ENCODE measurements at places on chromosomes 6 and 20. TPM values are rescaled to one million over a fixed set of nuclear protein-coding genes. Genes with fewer than 3 reads are reported as not detected.

The RIPPLY2 gene
- not detected for total RNA-seq

The CPNE5 gene
- total RNA-seq, result 0.65 TPM

The DLK2 gene
- 1.6 TPM for total RNA-seq

The PHACTR1 gene
- 0.26 TPM for total RNA-seq

DNA sequence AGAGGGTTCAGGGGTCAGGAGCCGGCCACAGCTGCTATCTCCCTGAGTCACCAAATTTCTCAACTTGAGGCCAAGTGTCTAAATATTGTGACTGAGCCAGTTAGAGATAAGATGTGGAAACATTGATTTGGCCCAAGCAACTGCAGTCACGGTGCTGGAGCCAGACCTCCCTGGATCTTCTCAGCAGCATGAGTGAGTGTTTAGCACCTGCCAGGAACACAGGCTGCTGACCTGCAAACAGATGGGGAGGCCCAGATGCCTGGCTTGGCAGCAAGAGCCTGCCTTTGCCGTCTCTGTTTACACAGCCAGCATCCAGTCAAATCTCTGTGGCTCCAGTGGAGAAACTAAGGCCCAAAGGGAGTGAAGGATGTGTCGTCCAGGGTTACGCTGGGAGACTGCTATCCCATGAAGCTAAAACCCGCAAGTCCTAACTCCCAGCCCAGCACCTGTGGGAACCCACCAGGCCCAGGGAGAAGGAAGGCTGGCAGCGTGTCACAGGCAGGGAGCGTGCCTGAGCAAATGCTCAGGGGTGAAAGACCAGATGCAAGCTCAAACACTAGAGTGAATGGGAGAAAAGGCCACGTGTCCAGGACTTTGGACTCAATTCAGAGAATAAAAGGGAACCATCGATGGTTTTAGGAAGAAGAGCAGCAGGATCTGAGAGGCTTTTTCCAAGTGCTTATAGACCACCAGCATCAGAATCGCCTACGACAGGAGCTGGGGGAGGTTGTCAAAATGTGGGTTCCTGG, 15.9 kb upstream of the PTGIS start:
- no peak for DNase-seq

DNA sequence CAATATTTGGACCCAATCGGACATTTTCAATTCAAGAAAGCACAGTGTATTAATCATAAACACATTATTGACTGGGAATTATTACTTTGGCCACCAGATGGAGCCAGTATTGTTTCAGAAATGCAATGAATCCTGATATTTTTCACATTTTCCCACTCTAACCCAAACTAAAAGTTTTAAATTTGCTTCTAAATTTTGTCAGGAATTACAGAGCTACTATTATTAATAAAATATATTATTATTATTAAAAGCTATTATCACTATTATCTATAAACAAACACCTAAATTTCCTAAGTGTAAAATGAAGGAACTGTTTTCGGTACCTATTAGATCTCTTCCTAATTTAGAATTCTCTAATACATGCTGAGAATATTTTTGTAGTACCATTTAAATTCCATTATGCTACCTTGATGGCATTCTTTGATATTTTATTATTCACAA, 245.3 kb downstream of the OGFRL1 start:
- no peak for DNase-seq

GRCh38 chr20:8803941-8804340, 264.9 kb upstream of the PLCB4 start:
- no peak for DNase-seq

- no peak for DNase-seq
These were observed 137.9 kb downstream of the DTNBP1 start for GRCh38 chr6:15524861-15525401.

DNA sequence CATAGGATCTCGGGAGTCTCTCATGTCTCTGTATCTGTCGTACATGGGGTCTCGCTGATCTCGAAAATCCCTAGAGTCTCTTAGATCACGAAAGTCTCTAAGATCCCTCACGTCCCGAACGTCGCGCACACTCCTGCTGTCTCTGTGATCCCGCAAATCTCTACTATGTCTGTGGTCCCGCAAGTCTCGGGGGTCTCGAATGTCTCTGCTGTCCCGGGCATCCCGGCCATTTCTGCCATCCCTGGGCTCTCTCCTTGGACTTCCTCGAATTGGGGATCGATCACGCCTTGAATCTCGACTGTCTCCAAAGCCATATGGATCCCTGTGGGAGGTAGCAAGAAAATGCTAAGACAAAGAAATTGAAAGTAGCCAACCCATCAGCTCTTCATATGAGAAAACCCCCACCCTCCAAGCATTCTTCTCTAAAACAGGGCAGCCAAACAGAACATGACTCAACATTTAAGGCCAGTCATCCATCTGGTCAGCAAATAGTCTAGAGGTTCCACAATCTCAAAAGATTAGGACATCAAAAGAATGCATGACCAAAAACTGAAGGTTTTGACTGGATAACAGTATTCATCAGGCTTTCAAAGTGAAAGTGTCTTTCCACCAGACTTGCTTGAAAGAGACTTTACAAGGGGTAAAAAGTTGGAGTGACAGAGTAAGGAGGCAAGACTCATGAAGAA, 19.4 kb downstream of the NCOA5 start:
- no peak for DNase-seq

GRCh38 chr20:43915211-43916072, 790 bp downstream of the TOX2 start:
- DNase-seq, result peak; percentile 79

DNA sequence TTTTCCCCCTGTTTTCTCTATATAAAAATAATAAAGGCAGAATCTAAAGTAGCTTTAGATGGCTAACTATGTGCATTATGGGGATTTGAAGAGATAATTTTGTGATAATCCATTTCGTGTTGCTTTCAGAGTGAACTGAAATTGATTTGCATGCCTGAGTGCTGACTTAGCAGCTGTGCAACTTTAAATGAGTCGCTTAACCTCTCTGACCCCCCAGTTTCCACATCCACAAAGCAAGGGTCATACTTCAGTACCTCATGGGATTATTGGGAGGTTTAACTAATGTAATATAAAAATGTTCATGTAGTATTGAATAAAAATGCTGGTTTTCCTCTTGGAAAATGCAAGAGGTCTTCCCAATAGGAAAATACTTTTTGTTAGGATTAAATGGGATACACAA, 63.8 kb upstream of the FABP7 start:
- DNase-seq, result no peak

DNA sequence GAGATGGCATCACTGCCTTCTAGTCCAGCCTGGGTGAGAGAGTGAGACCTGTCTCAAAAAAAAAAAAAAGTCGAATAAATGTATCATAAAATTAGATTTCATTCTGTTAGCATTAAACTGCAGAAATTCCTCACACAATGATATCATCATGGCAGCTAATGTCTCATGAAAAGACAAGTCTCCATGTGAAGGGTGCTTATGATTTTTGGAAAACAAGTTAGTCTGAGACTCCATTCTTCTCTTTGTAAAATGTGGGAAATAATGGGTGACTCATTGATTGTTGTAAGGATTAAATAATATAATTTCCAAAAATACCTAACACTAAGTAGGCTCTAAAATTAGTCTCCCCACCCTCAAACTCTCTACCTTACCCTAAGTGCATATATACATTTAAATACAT, 49.6 kb upstream of the CDYL start:
- DNase-seq, result no peak

- no peak for DNase-seq
These were observed 67.1 kb downstream of the EDN1 start for GRCh38 chr6:12356983-12357972.

DNA sequence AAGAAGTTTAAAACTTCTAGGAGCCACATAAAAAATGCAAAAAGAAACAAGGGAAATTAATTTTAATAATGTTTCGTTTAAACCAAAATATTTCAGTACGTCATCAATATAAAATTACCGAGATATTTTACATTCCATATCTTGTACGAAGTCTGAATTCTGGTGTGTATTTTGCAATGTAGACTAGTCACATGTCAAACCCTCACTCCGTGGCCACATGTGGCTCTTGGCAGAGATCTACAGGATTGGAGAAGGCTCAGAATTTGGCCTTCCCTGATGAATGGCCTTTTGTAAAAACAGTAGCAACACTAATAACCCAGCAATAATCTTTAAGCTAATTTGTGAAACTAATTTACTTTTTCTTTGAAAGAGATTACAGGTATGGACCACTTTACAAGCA, 217.1 kb downstream of the PRL start:
- no peak for DNase-seq

GRCh38 chr20:23823111-23823510, 3.4 kb downstream of the CST2 start:
- DNase-seq, result no peak

DNA sequence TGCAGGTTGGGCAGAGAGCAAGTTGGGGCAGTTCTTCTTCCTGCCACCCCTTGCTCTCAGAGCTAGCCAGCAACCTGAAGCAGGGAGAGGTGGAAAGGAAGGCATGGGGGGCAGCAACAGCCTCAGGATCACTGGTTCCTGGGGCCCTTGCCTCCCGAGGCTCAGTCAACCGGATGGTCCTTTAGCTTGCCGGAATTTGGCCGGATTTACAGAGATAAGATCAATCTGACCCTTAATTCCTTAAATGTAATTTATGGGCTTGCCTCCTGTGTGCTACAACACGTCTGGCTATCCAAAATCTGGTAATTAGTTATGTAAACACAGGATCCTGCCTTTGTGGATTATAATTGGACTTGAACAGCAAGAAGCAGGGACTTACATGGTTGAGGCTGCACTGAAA, 19.5 kb upstream of the TCP11 start:
- DNase-seq, result no peak

DNA sequence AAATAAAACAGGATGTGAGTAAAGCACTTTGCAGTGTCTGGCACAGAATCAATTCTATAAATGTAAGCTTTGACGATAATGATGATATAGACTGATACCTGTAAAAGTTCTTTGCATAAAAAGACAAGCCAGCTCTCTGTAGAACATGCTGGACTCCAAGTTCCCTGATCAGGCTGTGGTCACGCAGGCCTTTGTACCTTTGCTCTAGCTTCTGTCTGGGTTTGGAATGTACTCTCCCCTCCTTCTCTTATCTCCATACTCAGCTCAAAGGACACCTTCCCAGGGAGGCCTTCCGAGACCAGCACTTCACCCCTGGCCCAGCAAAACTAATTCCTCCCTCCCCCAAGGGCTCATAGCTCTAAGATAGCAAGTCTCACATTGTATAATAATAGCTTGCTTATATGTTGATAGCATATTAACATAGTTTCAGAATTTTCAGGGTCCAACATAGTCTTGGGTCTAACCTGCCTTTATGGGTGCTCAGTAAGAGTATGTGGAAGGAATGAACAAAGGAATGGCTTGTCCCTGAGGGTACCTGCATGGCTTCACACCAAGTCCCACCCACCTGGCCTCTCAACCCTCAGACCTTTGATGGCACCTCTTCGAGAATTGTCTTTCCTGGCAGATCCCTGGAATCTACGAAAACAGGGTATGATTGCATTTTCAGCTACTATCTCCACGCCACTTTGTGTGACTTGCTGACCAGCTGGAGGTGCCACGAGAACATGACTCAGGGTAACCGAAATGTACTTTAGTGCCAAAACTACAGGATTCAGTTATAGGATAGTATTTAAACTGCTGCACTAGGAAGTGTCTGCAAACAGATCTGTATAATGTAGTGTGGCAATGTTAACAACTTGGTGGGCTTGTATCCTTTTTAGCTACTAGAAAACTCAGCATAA, 41.7 kb upstream of the PIM1 start:
- no peak for DNase-seq

GRCh38 chr20:21208999-21209398, 83.1 kb downstream of the KIZ start:
- DNase-seq, result no peak

- no peak for DNase-seq
These were observed 898.9 kb upstream of the ADGRB3 start for GRCh38 chr6:67736161-67736560.

- no peak for DNase-seq
These were observed 637 bp upstream of the RPF2 start for GRCh38 chr6:110981202-110981600.

DNA sequence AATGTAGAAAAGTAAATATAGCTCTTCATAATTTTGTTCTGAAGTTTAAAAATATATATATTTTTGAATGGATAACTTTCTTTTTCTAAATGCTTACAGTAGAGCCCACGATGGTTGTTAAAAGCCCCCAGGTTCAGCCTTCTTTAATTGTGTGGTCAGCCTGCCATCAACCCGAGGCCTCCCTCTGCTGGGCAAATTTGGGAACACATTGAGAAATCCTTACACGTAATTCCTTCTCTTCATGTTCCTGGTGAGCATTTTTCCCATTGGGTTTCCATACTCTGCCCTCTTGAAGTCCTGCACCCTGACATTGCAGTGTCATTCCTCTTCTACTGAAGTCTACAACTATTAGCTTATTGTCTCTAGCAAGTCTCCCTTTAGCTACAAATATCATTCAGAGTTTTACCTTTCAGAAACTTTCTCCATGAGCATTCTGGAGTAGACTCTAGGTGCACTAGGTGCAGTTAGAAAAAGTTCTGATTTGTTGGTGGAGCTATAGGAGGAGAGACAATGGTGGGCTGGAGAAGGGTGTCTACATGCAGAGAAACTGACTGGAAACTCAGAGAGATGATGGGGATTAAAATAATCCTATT, 40.6 kb downstream of the TRIM38 start:
- peak; percentile 84 for DNase-seq

DNA sequence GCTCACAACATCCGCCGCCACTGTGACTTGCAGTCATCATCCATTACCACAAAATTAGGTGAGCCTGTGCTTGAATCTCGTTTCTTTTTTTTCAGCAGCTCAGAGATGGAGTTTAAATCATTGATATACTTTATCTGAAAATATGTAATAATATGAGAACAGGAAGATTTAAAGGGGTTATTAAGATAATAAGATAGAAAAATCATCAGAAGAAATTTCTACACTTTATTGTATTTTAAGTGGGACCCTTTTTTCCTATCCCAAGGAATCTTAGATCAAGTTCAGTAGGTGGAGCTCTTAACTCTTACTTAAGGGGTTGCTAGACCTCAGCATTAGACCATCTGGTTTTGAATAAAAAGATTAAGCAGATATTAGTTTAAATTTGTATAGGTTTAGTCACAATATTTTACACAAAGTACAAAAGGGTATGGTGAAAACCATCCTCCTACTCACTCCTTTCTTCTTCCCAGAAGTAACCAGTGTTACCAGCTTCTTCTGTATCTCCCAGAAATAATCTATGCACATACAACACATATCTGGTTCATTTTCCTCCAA, 9.4 kb upstream of the NCOA7 start:
- DNase-seq, result peak; percentile 53

GRCh38 chr20:1788044-1788443, 107.2 kb upstream of the SIRPA start:
- DNase-seq, result no peak

DNA sequence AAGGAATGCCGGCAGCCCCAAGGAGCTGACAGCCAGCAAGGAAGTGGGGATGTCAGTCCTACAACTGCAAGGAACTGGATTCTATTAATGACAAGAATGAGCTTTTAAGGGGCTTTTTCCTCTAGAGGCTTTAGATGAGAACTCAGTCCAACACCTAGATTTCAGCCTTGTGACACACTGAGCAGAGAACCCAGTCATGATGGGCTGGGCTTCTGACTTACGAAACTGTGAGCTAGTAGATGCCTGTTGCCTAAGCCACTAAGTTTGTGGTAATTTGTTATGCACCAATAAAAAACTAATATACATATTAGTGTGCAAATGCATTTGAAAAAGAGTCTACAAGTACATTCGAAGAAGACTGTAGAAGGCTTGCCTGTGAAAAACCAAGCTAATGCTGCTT, 263.3 kb downstream of the SOX4 start:
- DNase-seq, result no peak
